Esophagus squamous epithelium (tissue), 5 donors: ENCODE measurements at places on chromosomes 16 and 17. TPM values are rescaled to one million over a fixed set of nuclear protein-coding genes. Genes with fewer than 3 reads are reported as not detected.

GRCh38 chr16:9055661-9056060 lies 35.8 kb upstream of the HAPSTR1 start:
- H3K4me3 ChIP-seq: no peak overlapping the region
- H3K4me1 ChIP-seq: peaks cover 11% of the 10 kb centered on the region

- no peak overlapping the region for H3K4me3 ChIP-seq
- no peaks in the 10 kb centered on the region for H3K27me3 ChIP-seq
- H3K27ac ChIP-seq: no peak overlapping the region
- H3K4me1 ChIP-seq: peaks cover 26% of the 10 kb centered on the region
These were observed 52.9 kb downstream of the ANKRD11 start for GRCh38 chr16:89437251-89437987.

DNA sequence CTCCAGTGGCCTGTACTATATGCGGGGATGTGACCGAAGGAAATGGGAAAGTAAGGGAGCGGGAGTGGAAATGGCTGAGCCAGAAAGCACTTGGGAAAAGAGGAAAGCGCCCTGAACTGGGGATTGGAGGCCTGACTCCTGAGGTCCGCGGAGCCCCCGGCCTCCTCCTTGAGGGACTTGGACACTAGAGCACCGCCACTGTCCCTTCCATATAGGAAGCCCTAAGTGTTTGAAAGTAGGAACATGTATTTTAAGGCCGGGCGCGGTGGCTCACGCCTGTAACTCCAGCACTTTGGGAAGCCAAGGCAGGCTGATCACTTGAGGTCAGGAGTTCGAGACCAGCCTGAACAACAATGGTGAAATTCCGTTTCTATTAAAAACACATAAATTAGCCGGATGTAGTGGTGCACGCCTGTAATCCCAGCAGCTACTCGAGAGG lies 530 bp upstream of the ZDHHC7 start:
- no peak for DNase-seq
- peak overlapping the region; percentile 75 for H3K4me3 ChIP-seq
- H3K4me1 ChIP-seq: peaks cover 31% of the 10 kb centered on the region
- no peaks in the 10 kb centered on the region for H3K27me3 ChIP-seq
- H3K27ac ChIP-seq: peak overlapping the region; percentile 93
- no peaks in the 10 kb centered on the region for H3K36me3 ChIP-seq

GRCh38 chr16:11586378-11586855 lies 302 bp downstream of the LITAF start:
- no peak for DNase-seq
- no peaks in the 10 kb centered on the region for H3K27me3 ChIP-seq
- H3K4me3 ChIP-seq: peak overlapping the region; percentile 69
- H3K4me1 ChIP-seq: peaks cover 59% of the 10 kb centered on the region

Gene SDR42E2
- not detected for total RNA-seq

Gene RBFOX1
- total RNA-seq: not detected

Gene CCL17
- total RNA-seq: 0.64 TPM
